ENCODE measurements at places on chromosomes 2 and 18.

GRCh38 chr2:109337221-109337620, 208.2 kb downstream of the SH3RF3 start:
- DNase-seq, result no peak

DNA sequence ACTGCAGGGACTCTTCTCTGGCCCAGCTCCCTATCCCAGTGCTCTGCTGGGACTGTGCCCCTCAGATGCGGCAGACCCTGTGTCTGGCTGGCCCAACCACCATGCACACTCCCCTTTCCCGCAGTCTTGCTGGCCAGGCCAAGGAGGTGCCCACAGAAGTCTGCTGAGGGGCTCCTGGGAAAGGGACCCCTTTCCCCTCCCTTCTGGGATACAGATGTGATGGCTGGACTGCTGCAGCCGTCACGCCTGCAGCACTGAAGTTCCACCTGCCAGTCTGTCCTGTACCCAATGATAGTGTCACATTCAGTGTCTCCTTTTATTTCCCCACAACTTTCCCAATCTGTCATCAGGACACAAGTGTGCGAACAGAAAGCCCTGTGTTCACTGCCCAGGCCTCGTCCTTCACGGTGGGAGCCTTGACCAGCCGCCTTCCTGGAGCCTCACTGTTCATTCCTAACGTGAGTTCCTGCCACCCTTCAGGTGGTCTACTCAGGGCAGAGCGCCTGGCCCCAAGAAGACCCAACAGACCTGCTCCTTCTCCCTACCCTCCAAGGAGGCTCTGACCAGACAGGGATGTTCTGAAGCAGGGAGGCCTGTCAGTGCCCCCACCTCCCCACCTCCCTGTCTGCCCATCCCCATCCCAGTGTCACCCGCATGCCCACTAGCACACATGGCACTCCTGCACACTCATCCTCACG, 47.1 kb downstream of the ANKMY1 start:
- no peak for DNase-seq

DNA sequence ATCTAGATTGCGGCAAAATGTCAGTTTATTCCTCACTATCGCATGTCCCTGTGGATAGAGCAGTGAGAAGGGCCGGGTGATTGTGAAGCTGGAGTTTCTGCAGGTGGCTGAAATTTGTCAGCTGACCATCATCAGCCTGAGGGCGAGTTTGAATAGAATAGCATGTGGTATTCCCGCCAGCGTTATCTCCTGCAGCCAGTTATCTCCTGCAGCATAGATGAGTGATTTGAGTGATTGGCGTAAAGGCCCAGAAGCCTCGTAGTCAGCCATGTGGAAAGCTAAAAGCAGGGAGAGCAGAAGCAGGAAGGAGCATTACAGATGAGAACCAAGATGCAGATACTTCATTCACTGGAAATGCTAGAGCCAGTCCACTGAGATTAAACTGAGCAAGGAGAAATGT, 65.5 kb downstream of the CABLES1 start:
- DNase-seq, result no peak

- no peak for DNase-seq
Observed at GRCh38 chr18:43934781-43935471, 657.6 kb upstream of the SYT4 start.

DNA sequence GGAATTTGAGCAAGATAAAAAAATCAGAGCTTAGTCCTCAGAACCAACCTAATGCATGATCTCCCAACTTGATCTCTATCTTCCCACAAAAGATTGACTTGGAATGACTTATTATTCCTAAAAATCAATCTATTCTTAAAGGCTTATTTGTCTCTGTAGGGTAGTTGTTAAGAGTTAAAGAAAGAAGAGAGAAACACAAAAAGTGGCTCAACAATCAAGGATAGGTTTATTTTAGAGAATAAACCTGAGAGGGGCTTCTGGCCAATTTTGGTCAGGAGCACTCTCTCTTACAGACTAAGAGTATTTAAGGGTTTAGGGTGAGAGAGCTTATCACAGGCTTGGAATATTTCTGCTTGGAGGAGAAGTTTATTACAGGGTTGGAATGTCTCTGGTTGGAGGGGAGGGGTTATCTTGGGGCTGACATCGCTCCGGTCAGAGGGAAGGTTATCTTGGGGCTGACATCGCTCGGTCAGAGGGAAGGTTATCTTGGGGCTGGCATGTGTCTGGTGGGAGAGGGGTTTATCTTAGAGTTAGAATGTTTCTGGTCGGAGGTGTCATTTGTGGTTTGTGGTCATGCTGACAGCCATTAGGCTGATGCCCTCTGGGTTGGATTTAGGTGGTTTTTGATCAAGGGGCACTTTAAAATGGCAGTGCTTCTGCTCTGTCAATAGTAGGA, 2.4 kb upstream of the MFF start:
- no peak for DNase-seq

DNA sequence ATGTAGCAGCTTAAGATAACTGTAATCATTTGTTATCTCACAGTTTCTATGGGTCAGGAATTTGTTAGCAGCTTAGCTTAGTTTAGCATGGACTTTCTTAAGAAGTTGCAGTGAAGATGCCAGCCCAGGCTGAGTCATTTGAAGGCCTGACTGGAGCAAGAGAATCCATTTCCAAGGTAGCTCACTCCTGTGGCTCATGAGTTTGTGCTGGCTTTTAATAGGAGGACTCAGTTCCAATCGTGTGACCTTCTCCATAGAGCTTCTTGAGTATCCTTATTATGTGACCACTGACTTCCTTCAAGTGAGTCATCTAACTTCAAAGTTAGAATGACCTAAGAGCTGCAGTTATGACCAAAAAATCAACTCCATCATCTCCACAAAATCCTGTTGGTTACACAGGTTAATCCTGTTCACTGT, 1.4 kb downstream of the GPATCH11 start:
- DNase-seq, result peak; percentile 11

DNA sequence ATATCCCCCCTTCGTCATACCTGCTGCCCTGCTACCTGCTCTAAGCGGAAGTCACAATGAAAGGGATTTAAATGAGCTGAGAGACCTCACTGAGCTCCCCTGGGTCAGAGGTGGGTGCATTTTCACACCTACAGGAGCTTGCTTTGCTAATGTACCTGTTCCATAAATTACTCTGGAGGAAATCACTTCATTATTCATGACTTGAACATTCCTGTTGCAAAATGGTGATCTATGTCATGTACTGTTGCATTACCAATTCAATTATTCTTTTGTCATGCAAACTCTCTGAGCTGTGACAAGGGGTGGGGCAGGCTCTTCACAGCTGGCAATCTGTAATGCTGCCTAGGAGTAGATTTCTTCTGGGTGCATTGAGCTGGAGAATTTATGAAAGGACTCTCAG, 761.3 kb downstream of the TSN start:
- no peak for DNase-seq

GRCh38 chr2:174326161-174327020, 8.4 kb upstream of the SP9 start:
- no peak for DNase-seq

DNA sequence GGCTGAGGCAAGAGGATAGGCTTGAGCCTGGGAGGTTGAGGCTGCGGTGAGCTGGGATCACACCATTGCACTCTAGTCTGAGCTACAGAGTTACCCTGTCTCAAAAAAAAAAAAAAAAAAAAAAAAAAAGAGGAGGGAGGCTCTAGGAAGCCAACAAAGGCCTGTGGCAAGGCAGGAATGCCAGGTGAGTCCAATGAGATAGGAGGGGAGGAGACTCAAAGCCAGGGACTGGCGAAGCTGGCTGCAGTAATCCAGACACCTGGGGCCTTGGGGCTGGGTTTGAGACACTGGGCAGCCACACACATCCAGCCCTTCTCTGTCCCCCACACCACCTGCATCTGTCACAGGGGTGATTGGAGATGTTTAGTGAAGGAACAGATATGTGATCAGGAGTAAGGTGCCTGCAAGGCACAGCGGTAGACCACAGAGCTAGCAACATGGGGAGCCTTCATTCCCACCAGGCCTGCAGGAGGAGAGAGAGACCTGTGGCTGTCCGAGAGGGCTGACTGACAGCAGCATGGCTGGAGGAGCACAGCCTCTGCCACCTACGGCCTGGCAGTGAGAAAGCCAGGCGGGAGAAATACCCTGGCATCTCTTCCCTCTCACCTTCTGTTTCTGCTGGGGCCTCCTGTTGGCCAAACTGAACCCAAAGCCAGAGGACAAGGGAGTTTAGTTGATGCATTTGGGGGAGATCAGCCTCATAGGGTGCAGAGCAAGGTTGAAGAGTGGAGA, 9.5 kb downstream of the CHPF start:
- no peak for DNase-seq

- DNase-seq, result no peak
Observed at GRCh38 chr2:53096351-53096750, 671.3 kb upstream of the CHAC2 start.

- DNase-seq, result no peak
Observed at GRCh38 chr2:200226451-200227426, 79.8 kb upstream of the SPATS2L start.

GRCh38 chr2:46781468-46782189, 134.0 kb downstream of the MCFD2 start:
- no peak for DNase-seq

GRCh38 chr2:70133491-70134322, 46.4 kb downstream of the PCBP1 start:
- no peak for DNase-seq

DNA sequence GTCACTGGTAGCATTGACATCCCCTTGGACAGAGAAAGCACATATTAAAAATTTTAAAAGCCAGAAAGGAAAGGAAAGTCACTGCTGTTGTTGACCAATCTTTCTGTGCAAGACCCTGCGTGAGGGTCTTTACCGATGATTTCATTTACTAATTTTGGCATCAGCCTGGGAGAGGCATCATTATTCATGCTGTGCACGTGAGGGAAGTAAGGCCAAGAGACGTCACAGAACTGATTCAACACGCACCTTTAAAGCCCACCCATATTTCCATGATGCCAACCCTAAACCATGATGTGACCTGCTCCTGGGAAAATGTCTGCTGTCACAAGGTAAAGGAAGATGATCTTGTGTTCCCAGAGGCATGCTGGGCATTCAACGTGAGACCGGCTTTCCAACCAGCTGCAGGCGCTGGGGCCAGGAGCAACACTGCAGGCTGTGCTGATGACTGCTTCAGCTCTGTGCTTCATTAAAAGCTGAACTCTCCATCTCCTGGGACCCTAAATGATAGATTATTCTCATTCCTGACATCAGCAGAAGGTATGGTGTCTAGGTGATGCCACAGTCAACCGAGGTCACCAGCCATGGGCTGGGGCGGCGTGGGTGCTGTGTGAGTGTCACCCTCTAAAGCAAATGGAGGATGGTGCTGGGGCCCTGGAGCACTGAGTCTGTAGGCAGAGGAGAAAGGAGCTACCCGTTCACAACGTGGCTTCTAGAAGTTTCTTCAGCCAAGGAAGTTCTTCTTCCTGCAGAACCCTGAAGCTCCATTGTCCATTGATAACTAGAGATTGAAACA, 53.9 kb downstream of the TMEM18 start:
- DNase-seq, result no peak

GRCh38 chr2:117470311-117471095, 344.0 kb upstream of the DDX18 start:
- peak; percentile 7 for DNase-seq

- DNase-seq, result no peak
Observed at GRCh38 chr2:84894131-84894586, 11.3 kb upstream of the TMSB10 start.

DNA sequence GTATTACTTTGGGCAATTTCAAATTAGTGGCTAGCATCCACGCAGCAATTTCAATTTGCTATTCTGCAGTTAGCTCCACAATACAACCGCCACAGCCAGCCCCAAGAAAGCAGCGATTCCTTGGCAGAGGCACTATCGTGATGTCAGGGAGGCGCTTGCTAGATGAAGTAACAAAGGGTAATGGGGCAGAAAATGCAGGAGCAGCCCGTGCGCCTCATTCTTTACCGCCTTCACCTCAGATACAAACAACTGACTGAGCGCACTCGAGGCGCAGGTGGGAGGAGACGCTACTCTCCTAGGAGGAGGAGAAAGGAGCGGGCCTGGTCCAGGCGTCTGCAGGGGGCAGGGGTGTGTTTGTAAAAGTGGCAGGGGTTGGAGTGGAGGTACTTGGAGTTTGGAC, 76.9 kb upstream of the ASB18 start:
- no peak for DNase-seq

DNA sequence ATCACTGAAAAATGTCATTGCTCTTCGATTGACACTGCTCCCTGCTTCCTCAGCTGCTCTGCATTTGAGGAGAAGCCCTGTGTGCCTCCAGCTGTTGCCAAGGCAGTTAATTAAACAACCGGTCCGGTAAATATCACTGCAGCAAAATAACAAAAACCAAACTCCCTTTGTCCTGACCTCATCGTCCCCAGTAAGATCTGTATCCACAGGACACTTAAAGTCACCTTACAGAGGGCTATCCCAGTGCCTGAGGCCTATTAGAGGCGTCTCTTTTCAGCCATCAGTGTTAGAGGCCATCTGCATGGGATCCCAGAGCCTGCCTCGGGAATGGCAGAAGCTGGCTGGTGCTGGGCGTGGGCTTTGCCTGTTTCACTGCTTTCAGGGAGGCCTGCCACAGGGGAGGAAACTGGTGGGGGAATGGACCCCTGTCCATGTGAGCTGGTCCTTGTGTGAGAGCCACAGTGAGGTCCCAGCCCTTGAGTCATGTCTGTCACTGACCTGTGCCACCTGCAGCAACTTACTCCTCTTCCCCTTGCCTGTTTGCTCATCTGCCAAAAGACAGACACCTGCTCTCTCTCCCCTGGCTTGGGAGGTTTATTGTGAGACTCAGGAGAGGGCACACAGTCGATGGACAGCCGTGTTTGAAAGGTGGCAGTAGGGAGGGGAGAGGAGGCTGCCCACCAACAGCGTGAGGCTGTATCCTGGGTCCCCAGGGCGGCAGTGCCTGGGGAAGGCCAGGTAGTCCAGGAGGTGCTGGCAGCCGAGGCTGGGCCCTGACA, 117.7 kb upstream of the MCFD2 start:
- DNase-seq, result no peak

DNA sequence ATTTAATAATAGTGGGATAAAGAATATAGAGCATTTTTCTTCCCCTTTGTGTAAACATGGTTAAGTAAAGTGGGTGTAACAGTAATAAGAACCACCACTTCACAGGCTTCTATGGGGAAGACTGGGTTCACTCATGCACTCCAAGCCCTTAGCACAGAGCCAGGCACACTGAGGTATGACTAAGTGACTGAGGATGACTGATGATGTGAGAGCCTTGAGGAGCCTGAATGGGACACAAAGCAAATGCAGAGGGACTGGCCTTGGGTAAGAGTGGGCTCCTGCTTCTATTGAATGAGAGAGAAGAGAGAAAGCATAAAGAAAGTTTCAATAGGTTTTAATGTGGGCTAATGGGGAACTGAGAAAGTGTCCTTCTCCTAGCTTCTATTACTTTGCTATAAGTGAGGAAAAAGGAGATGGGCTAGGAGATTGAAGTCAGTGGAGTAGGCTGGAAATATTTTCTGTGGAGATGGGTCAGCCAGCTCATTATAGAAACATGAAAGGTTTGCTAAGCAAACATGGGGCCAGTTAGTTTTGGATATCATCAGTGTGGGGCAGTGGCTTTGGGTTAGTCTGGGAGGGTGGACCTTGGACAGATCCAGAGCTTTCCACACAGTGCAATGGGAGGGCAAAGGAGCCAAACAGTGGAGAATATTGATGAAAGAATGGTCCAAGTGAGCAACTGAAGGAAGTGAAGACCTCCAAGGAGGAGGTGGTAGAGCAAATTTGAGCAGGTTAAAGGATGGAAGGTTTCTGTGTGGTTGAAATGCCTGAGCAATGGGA, 20.6 kb downstream of the IL1F10 start:
- no peak for DNase-seq

- no peak for DNase-seq
Observed at GRCh38 chr18:76450452-76451395, 44.3 kb downstream of the ZNF516 start.

All from H54 (cell line).